Stromal cell of bone marrow (primary cell): ENCODE measurements at places on chromosomes 6 and 20.
A peak's percentile ranks its signal among the peaks of the same experiment; 100 is the strongest.

GRCh38 chr6:3838992-3839867 lies 9.9 kb upstream of the FAM50B start:
- peak; percentile 82 for DNase-seq

- no peak for DNase-seq
These were observed 47.8 kb downstream of the NRN1 start for GRCh38 chr6:5958921-5959320.

GRCh38 chr6:50062051-50062450 lies 12.3 kb upstream of the DEFB112 start:
- DNase-seq: no peak

GRCh38 chr6:89559487-89559886 lies 79.1 kb downstream of the LYRM2 start:
- DNase-seq: no peak

DNA sequence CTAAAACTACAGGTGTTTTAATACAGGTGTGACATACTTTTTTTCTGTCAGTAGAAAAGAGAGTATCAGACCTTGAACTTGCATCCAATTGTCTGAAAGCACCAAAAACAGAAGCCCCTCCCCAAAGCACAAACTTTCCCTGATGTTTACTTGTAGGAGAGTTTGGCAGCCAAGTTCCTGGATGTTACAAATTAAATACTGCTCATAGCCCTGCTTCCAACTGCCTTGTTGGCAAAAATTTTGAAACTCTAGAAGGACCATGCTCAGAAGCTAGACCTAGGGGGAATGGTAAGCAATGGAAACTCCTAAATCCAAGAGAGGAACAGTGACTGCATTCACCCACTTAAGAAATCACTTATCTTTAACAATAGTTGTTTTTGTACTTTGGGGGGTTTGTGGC lies 17.0 kb upstream of the ARG1 start:
- no peak for DNase-seq

GRCh38 chr20:40962733-40963504 lies 65.7 kb upstream of the TOP1 start:
- DNase-seq: peak; percentile 25

DNA sequence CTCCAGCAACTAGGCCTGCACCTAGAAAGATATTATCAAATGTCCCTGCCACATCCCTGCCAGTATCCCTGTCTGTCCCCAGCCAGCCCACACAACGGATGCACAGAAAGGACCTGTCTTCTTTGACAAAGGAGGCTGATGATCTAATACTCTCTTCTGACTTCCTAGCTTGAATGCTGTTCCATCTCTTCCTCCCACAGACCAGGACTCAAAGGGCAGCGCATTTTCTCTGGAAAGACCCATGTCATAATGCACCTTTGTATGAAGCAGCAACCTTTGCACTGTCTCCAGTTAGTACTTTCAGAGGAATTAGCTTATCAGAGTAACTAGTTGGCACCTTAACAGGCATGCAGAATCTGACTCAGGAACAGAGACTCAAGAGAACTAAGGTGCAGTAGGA lies 53.3 kb upstream of the TAF8 start:
- DNase-seq: no peak

DNA sequence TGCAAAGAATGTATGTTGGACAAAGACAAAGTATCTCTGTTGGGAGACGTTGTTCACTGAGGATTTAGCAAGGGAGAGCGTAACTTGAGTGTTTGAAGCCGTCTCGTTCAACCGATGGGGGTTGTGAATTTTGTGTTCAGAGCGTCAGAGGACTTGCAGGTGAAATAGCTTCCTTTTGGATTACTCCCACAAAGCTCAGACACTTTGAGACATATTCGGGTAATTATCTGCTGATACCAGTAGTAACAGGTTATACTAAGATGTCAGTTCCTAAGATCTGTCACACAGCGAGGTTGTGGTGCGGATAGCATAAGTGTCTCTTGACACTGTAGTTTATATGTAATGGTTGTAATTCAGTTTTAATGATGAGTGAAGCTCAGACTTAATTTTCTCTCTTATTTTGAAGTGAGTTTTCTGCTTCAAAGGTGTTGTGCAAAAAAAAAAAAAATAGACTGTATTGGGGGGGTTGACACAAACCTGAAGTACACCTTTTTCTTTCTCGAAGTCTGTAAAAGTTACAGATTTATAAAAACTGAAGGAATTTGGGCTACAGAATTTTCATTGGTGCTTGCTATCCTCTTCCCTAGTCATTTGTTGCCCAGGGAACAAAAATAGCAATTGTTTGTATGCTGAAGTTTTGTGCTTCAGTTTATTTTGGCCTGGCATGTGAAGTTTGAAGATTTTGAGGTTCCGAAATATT lies 1.7 kb downstream of the ASXL1 start:
- peak; percentile 59 for DNase-seq

DNA sequence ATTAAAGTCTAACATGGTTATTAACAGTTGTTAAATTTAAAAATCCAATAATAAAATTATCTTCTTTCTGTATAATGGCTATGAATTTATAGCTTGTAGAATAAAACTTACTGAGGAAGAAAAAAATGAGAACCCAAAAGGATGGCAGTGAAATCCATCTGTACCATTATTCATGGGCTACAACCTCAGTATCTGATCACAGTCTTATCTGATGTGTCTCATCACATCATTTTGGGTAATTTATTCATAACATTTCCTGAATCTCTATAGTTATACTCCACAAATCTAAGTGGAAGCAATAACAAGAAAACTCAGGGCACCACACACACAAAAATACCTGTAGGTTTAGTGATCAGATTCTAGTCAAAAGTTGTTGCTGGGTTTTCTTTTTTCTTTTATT lies 7.3 kb downstream of the CLDN20 start:
- DNase-seq: no peak

GRCh38 chr20:63572788-63573646 lies 1.0 kb downstream of the HELZ2 start:
- no peak for DNase-seq
